DMS53 (cell line): ENCODE measurements at places on chromosomes 13 and 19.

DNA sequence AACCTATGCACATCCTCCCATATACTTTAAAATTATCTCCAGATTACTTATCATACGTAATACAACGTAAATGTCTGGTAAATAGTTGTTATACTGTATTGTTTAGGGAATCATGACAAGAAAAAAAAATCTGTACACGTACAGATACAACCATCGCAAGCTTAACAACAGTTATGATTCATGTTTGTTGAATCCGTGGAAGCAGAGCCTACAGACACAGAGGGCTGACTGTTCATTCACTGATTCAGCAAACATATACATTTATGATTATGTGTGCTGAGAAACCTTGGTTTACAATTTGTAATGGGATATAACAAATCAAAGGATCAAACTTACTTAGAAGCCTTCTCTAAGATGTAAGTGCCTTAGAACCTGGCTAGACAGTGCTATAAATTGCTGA, 1.5 kb downstream of the ZNF260 start:
- DNase-seq: no peak

DNA sequence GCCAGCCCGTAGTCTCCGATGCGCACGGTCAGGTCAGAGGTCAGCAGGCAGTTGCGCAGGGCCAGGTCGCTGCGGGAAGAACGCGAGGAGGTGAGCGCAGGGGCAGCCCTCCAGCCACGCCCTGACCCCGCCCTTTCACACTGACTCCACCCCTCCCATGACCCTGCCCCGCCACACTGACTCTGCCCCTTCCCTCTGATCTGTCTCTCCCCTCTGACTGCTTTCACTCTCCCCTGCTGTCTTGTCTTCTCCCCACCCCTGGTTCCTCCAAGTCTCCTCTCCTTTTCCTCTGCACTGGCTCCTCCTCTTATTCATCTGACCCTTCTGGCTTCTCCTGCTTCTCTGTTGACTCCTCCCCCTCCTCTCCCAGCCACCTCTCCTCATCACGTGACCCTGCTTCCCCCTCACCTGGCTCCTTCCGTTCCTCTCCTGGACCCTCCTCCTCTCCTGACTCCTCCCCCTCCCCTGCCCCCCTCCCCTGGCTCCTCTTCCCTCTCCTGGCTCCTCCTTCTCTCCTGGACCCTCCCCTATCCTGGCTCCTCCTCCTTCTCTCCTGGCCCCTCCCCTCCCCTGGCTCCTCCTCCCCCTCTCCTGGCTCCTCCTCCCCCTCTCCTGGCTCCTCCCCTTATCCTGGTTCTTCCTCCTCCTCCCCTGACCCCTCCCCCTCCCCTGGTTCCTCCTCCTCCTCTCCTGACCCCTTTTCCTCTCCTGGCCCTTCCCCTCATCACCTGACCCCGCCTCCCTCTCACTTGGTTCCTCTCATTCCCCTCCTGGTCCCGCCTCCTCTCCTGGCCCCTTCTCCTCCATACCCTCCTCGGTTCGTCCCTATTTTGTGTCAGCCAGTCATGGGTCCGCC, 9.9 kb downstream of the LMTK3 start:
- peak; percentile 99 for DNase-seq

DNA sequence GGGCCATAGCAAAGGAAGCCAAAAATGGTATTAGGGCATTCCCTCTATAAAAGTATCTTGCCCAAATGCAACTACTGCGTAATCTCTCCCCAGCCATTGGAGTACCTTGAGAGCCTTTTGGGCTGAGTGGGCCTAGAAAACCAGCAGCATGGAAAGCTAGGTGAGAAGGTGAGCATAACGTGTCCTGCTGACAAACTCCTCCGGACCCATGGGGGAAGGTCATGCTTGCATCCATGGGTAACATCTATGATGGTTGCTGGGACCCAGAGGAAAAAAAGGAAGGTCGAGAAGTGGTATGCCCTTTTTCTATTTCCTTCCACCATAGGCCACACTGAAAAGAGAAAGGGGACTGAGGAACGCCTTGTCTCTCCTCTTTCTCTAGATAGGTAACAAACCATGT, 57.4 kb downstream of the ZNF728 start:
- peak; percentile 56 for DNase-seq

DNA sequence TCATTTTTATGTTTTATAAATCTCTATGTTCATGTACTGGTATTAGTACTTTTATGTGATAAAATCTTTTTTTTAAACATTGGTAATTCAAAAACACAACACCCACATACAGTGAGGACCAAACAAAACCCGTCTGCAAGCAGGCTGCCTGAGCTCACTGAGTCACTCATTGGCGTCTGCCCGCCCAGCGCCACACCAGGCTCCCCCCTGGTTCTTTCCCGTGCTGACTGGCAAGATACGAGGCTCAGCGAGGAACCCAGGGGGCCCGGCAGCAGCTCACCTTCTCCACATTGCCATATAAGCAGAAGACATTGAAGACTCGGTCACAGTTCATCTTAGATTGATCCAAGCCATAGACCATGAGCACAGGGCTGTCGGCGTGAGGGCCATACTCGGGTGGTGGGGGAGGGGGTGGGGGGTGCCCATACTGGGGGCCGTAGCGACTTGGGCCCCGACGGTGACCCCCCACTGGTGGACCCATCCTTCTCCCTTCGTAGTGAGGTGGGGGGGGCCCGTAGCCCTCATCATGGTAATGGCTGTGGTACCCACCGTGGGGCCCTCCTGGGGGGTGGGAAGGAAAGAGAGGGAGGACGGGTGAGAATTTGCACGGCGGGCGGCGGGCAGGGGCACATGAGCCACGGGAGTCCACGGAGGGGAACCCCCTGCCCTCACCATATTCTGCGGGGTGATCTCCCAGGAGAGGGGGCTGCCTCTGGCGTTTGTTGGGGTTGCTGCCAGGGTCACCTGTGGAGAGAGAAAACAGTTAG, 8.4 kb upstream of the ECH1 start:
- DNase-seq: peak; percentile 73

DNA sequence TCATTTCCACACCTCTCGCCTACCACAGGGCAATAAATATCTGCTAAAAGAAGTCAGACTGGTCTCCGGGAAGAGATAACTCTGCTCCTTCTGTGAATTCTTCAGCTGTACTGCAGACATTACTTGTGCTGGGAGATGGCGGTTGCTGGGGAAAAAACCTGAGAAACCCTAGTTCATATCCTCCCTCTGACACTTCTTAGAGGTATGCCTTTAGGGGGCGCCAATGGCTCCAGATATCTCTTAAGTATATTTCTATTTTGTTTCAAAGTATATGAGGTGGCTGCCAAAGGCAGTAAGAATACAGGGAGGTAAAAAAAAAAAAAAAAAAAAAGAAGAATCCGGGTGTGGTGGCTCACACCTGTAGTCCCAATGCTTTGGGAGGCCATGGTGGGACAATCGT, 175.2 kb downstream of the PAN3 start:
- peak; percentile 37 for DNase-seq

GRCh38 chr13:25365720-25366235, 6.0 kb upstream of the ATP8A2 start:
- DNase-seq: no peak

- no peak for DNase-seq
Observed at GRCh38 chr13:97502181-97502580, 68.2 kb downstream of the RAP2A start.

- no peak for DNase-seq
Observed at GRCh38 chr13:28716511-28716910, 2.3 kb downstream of the SLC46A3 start.

- no peak for DNase-seq
Observed at GRCh38 chr13:38399535-38399934, 49.9 kb downstream of the UFM1 start.

- DNase-seq: no peak
Observed at GRCh38 chr13:48485432-48485831, 47.4 kb downstream of the RCBTB2 start.

GRCh38 chr13:100755891-100756290, 81.3 kb upstream of the TMTC4 start:
- DNase-seq: no peak

DNA sequence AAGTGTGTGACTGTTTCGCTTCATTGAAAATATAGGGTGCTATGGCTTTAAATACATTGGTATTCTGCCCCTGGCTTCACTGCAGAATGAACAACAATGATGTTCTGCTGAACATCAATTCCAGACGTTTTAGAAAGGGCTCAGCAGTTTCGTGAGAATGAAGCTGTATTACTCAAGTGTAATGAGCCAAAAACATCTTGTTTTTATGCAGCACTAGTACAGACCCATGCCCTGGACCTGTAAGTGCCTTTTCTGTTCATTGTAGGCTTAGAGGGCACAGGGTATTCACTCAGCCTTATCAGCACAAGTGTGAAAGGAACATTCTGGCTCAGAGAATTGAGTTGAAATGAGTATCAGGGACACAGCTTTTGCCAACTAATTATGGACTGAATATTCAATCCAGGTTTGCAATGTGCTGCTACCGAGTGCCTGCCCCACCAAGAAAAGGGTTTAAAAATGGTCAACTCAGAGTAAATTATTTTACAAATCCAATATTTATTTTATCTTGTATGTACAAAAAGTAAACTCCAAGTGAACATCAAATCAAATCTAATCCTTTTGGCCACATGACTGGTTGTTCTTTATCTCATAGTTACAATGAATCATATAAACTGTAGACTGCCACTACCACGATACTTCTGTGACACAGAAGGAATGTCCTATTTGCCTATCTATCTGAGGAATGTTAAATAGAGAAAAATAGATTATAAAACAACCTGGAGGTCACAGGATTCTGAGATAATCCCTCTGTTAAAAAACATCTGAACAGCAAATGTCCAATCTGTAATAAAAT, 362.8 kb downstream of the NALCN start:
- no peak for DNase-seq

- no peak for DNase-seq
Observed at GRCh38 chr13:109131698-109132257, 502.4 kb downstream of the MYO16 start.

GRCh38 chr13:20414546-20415305, 110.9 kb downstream of the CRYL1 start:
- no peak for DNase-seq

- no peak for DNase-seq
Observed at GRCh38 chr19:47545061-47545948, 27.6 kb downstream of the ZNF541 start.

- DNase-seq: no peak
Observed at GRCh38 chr13:85347251-85347650, 452.0 kb downstream of the SLITRK6 start.

- DNase-seq: peak; percentile 71
Observed at GRCh38 chr19:41882568-41883462, at the start of gene ARHGEF1. TSS of gene ARHGEF1 (plus strand) at chr19:41883184. CDS start at chr19:41888083, 4,899 bp downstream.

- DNase-seq: no peak
Observed at GRCh38 chr13:25768838-25769237, 283.0 kb downstream of the SHISA2 start.

DNA sequence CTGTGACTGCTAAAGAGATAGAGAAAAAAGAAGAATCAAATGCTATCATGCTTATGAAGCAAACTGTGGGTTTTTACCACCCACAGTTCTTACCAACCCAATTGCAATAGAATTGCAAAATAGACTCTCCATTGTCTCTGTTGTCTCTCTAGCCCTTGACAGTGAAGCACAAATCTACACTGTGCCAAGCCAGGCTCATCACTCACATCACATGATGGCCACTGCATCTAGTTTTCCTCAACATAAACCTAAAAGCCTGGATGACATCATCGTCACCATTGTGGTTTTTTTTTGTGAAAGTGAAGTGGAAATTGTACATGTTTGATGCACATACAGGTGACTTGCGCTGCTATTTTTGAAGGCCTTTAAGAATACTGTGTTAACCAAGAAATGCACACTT, 56.1 kb downstream of the KL start:
- DNase-seq: peak; percentile 20

DNA sequence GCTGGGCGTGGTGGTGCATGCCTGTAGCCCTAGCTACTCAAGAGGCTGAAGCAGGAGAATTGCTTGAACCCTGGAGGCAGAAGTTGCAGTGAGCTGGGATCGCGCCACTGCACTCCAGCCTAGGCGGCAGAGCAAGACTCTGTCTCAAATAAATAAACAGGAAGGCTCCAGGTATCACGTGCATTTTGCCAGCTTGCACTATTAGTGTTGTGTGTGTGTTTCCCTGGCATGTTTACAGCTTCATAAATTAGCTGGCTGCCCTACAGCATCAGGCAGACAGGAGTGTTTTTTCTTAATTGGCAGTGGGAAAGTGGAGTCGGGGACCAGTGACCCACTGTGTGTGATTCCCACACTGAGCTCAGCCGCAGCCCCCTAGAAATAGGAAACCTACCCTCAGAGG, 32.6 kb downstream of the SHISA2 start:
- DNase-seq: no peak

DNA sequence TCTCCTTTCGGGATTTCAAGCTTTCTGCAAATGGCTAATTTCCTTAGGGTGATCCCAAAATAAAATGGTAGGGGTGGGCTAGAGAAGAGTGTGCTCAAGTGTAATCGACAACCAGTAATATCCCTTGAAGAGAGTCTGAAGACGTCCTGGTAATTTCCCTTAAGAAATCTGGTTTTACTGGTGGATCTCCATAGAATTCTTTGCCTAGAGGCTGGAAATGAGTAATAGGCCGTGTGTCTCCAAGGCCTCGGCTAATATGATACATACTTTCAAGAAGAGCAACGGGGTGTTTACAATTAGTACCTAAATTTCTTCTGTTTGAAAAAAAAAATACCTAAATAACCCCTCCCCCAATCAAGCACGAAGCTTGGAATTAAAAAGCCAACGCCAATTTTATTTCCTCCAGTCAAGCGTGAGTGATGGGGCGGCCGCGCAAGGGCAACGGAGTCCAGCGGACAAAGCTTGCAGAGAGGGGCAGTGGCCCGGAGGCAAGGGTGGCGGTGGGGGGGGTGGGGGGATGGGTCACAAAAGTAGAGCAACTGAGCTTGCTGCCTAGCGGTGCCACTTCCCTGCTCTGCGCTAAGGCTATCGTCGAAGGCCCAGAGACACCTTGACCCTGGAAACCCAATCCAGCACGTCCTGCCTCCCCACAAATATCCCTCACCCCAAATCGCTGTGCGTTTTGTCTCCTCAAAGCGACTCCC, 7.8 kb downstream of the SOX21 start:
- DNase-seq: no peak

GRCh38 chr19:7500811-7501450, 12.1 kb upstream of the PEX11G start:
- DNase-seq: peak; percentile 95

DNA sequence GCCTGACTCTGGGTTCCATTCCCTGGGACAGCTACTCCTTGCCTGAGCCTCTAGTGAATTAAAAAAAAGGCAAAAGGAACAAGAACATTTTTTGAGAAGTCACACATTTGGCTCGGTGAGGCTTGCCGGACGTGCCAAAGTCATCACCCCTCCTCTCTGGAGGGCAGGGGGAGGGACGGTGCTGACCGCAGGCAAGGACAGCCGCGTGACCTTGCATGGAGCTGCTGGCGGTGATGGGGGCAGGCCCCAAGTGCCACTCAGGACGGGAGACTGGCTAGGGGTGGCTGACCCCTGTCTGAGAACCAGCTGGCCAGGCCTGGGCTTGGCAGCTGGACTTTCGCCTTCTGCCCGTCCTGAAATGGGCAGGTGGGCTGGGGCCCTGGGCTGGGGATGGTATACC, 26.4 kb downstream of the MAP2K2 start:
- DNase-seq: no peak

- DNase-seq: no peak
Observed at GRCh38 chr19:18931316-18932162, 9.5 kb downstream of the HOMER3 start.

DNA sequence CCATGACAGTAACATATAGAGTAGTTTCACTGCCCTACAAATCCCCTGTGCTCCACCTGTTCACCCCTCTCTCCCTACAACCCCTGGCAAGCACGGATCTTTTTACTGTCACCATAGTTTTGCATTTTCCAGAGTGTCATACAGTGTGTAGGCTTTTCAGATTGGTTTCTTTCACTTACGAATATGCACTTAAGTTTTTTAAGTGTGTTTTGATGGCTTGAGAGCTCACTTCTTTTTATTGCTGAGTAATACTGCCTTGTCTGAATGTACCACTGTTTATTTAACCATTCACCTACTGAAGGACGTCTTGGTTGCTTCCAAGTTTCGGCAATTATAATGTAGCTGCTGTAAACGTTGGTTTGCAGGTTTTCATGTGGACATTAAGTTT, 175.1 kb downstream of the ITGBL1 start:
- DNase-seq: peak; percentile 26
